ENCODE measurements at places on chromosomes 1 and 21.

GRCh38 chr1:47385020-47385419, 31.1 kb upstream of the FOXE3 start:
- DNase-seq: no peak

DNA sequence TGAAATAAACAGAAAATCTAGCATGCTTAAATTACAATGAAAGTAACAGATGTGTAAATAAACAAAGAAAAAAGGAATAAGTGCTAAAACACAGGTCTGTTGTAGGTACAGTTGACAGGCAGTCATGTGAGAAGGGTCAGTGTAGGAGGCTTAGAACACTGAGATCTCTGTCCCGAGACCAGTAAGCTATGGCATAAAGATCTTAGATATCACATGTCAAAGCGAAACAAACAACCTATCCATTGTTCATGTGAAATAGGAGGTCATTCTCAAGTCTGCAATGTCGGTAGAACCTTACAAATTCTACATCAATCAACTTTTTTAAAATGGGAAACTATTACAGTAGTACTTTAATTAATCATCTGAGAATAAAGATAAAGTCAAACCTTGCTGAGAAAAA, 428.9 kb upstream of the ADGRL2 start:
- DNase-seq: no peak

DNA sequence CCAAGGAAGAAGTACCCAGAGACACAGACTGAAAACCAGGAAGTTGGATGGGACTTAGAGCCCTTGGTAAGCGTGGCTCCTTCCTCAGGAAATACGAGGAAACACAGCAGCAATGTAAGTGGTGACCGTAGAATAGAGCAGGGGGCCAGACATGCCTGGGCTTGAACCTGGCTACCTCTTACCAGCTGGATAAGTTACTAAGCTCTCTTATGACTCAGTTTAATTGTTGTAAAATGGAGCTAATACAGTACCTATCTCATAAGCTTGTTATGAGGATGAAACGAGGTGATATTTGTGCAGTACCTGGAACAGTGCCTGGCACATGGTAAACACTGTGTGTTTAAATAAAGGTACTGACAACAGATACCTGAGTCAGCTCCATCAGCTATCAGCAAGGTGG, 19.2 kb downstream of the EBNA1BP2 start:
- DNase-seq: no peak

DNA sequence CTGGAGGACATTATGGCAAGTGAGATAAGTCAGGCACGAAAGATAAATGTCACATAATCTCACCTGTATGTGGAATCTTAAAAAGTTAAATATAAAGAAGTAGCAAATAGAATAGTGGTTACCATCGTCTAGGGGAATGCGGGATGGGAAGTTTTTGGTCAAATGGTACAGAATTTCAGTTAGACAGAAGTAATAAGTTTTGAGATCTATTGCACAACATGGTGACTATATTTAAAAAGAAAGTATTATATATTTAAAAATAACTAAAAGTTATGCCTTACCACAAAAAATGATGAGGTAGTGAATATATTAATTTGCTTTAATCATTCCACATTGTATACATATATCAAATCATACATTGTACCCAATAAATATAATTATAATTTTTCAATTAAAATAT, 106.2 kb upstream of the BRINP3 start:
- DNase-seq: no peak

DNA sequence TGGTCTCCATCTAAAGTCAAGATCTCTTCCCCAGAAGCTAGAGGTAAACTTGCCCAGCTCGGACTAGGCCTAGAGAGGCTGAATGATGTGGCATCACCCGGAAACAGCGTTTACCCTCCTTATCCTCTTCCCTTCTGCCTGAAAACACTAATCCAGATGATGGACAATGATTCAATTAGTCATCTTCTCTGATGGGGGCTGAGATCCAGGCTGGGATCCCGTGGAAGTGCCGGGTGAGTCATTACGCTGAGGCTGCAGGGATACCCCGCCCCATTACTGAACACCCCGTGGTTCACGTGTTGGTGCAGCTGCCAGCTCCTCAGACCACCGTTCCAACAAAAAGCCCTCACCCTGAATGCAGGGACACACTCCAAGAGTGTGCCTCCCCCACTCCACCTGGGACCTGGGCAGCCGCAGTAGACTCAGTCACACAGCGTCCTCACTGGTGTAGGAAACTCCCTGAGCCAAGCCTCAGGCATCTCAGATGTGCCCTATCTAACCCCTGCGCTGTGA, 2.0 kb downstream of the S100A6 start:
- no peak for DNase-seq

DNA sequence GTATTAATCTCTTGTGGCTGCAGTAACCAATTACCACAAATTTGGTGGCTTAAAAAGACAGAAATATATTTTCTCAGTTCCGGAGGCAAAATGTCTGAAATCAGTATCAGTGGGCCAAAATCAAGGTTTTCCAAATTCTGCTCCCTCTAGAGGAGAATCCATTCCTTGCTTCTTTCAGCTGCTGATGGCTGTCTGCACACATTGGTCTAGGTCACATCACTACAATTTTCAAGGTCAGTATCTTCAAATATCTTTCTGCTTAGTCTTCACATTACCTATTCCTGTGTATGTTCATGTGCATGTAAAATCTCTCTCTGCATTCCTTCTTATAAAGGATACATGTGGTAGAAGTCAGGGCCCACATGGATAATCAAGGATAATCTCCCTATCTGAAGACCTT, 999.4 kb downstream of the KCNT2 start:
- no peak for DNase-seq

- no peak for DNase-seq
Measured at GRCh38 chr21:26194326-26194725, 23.8 kb upstream of the APP start.

GRCh38 chr1:247923941-247924340, 748 bp upstream of the OR2AJ1 start:
- DNase-seq: no peak

- DNase-seq: no peak
Measured at GRCh38 chr1:179177182-179177581, 52.3 kb downstream of the ABL2 start.

GRCh38 chr1:177246710-177247580, 76.2 kb downstream of the BRINP2 start:
- no peak for DNase-seq

- DNase-seq: no peak
Measured at GRCh38 chr1:229167318-229167717, 103.6 kb upstream of the RAB4A start.

- DNase-seq: no peak
Measured at GRCh38 chr1:174785510-174785909, 214.2 kb upstream of the CACYBP start.

Measured in hematopoietic multipotent progenitor cell (in vitro differentiated cells).